CD4-positive, alpha-beta T cell treated with Interleukin-21 for 1 hour (primary cell): ENCODE measurements at places on chromosomes 11 and 22.

GRCh38 chr11:612201-612960 lies 3.4 kb downstream of the IRF7 start:
- peak; percentile 27 for DNase-seq

GRCh38 chr11:32895471-32895870 lies 2.9 kb downstream of the QSER1 start:
- DNase-seq = no peak

- DNase-seq = no peak
Observed at GRCh38 chr11:110072930-110073329, 20.3 kb upstream of the ZC3H12C start.

DNA sequence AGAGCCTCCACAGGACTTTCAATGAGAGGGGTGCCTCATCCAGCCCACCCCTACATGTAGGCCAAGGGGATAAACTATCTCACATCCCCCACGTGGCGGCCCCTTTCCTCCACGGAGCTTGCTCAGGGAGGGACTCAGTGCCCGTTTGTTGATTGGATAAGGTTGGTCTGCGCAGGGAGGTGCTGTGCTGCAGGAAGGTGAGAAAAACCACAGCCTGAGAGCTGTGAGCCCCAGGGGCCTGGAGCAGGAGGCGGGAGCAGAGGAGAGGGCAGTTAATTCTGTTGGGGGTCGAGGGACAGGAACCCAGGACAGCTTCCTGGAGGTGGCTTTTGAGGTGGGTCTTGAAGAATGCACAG lies 31.9 kb upstream of the ATXN10 start:
- no peak for DNase-seq

DNA sequence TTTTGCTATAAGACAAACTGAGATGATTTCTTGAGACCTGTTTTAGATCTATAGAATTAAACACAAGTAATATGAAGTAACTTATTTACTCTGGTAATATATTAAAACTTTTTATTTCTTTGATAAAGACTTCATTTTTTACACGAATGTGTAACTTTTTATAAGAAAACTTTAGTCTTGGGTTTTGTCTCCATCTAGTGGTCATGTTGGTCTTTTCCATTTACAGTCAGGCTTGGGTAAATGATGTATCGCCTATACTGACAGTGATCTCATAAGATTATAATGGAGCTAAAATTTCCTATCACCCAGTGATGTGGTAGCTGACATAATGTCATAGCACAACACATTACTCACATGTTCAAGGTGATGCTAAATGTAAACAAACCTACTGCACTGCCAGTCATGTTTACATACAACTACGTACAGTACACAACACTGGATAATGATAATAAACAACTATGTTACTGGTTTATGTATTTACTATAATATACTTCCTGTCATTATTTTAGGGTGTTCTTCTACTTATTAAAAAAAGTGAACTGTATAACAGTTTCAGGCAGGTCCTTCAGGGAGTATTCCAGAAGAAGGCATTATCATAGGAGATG lies 7.5 kb upstream of the C11orf97 start:
- DNase-seq = peak; percentile 65

DNA sequence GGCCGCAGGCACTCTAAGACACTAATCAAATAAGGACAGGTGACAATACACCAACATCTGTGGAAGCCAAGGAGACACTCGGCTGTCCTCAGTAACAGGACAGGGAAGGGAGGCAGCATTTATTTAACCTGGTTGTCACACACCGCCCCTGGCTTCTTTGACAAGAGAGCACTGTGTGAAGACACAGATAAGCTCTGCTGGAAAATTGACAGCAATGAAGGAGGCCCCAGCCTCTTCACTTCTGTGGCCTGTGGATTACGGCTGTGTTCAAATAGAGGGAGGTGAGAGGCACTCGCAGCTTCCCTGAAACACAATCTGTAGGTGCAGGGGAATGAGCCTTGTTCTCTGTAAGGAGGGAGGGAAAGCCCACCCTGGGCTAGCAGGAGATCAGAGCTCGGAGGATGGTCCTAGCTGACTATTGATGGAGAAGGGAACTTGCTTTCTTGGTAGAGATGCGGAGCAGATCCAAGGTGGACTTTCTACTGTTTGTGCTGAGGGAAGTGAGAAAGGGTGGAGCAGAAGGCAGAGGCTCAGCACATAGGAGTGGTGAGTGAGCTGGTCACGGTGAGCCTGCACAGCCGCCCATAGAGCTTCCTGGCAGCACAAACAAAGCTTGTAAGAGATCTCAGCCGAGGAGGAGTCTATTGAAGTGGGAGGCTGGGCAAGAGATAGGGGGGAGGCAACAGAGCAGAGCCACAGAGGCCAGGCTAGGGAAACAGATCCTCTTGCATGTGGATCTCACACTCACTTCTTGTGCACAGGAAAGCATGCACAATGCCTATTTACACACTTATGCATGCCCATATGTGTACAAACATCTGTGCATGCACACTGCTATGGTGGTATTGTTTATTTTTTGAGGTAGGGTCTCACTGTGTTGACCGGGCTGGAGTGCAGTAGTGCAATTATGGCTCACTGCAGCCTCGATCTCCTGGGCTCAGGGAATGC lies 114.6 kb upstream of the THY1 start:
- DNase-seq = no peak

DNA sequence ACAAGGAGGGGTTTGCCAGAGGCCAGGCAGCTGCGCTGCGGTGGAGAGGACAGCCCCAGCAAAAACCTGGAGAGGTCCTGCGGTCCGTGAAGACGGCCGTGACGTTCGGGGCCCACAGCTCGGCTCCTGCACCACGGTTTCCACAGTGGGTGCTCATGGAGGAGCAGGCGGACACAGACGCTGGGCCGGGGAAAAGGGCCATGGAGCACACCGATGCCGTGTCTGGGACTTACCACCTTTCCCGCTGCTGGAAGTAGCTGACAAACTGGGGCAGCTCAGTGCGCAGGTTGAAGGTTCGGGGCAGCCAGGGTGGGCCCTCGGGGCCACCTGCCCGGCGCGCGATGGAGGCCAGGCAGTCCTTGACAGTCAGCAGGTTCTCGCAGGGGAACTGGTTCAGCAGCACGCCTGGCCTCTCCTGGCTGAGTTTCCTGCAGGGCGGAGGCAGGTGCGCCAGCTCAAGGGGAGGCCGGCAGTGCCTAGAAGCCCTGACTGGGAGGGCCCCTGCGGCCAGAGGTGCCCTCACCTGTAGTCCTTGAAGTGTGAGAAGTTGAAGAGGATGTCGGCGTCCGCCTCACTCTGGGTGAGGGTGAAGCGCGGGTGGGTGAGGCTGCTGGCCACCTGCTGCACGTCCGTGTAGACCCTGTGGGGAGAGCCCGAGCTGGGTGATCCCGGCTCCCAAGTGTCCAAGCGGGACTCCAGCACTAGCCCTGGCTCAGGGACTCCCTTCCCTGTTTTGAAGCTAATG lies 12.8 kb downstream of the TTLL12 start:
- no peak for DNase-seq

- no peak for DNase-seq
Observed at GRCh38 chr11:74138572-74138971, 32.2 kb downstream of the C2CD3 start.

- DNase-seq = peak; percentile 84
Observed at GRCh38 chr22:37623075-37624016, 14.7 kb downstream of the GGA1 start.

DNA sequence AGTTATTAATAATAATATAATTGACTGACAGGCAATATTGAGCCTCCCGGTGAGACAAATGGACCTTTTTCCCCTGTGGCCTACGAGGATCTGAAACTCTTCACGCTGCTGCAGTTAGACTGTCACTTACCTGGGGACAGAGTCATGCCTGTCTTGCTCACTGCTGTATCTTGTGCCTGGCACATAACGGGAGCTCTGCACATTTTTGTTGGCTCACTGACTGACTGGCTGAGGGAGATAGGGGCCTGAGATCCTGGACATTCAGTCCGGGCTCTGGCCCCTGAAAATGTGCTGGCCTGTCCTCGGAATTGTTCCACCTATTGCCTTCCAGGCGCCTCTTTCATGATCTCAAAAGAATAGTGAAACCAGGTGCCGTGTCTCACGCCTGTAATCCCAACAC lies 743 bp upstream of the CD3D start:
- no peak for DNase-seq

DNA sequence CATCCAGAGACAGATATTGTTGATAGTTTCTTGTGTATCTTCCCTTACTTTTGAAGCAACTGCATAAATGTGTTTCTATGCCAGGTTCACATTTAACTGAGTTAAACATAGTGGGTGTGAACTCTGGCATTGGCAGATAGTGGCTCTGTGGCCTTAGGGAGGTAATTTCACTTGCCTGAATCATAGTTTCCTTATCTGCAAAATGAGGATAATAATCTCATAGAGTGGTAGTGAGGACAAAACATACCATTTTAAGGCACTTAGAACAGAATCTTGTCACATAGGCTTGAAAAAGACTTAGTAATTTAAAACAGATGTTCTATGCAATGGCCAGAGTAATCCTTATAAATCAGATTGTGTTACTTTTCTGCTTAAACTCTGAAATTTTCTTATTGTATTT lies 56.4 kb upstream of the SYN3 start:
- DNase-seq = no peak

GRCh38 chr11:71450507-71450906 lies 2.3 kb upstream of the DHCR7 start:
- no peak for DNase-seq

DNA sequence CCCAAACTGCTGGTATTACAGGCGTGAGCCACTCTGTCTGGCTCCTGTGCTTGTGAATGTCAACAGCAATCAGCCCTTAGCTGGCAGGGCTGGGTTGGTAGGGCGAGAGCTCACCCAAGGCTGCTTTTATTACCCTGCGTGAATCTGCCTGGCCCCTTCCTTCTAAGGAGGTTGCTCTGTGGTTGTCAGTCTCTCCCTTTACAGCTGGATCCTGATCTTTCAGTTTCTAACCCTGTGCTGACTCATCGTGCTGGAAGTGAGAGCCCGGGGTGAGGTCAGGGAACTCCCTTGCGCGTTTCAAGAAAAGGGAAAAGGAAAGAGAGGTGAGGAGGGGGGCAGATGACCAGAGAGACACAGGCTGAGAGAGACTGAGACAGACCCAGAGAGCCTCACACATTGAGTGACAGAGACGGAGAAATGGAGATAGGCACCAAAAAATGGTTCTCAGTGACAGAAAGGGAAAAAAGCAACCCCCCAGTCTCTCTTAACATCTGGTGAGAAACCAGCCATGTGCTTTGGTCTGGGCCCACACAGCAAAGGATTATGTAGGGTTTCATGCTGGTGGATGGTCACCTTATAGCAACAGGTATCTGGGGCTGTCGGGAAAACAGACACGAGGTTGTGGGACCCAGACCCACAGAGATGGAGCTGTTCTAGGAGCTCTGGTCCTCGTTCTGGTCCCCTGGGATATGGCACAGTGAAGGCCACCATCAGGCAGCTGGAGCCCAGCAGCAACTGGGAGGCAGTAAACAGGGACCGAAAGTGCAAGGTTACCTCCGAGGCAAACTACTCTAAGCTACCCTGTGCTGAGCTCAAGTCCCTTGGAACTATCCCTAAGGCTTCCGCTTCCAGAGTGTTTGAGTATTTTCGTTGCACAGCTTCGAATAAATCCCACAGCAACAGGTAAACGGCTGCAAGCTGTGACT lies 2.5 kb downstream of the TCN2 start:
- peak; percentile 26 for DNase-seq

DNA sequence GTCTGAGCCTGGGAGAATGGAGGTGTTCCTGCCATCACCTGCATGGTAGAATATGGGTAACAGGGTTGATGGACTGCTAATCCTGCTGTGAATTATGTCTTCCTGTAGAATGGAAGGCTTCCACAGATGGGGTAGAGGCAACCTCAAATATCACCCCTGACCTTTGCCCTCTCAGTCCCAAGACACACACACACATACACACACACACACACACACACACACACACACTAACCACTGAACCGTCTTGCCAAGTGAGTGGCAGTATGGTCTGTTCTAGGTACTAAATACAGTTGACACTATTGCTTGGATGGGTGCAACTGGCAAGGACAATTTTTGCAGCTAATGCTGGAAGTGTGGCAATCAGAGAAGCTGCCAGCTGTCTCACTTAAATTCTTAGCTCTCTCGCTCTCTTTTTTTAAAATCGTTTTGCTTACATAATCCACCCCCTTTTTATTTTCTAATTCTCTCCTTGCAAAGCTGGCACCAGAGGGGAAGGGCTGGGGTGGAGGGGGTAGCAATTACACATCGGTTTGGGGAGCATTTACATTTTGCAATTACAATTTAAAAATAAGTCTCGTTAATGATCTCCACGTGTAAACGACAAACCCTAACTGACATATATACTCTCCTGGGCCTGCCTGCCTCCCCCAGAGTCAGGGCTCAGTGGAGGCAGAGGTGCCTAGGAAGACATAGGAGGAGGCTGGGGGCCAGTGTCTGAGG lies 162.6 kb downstream of the FEZ1 start:
- no peak for DNase-seq

- no peak for DNase-seq
Observed at GRCh38 chr22:40694411-40694810, 15.1 kb downstream of the MCHR1 start.

DNA sequence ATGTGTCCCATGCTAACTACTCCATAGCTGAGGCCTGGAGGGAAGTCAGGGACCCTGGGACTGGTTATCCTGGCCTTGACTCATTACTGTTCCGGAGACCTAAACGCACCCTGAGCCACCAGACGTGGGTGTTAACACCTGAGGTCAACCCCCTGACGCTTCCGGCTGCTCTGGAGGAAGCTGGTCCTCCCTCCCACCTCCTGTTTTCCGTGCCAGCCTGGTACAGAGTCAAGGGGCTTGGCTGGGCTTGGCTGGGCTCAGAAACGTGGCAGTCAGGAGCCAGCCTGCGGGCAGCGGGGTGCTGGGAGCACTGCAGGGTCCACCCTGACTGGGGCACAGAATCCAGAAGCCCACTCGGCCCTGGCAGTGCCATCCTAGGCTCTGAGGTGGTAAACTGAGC lies 2.6 kb downstream of the TMPRSS4 start:
- peak; percentile 25 for DNase-seq

- peak; percentile 6 for DNase-seq
Observed at GRCh38 chr22:32880893-32881596, 79.5 kb downstream of the TIMP3 start.

DNA sequence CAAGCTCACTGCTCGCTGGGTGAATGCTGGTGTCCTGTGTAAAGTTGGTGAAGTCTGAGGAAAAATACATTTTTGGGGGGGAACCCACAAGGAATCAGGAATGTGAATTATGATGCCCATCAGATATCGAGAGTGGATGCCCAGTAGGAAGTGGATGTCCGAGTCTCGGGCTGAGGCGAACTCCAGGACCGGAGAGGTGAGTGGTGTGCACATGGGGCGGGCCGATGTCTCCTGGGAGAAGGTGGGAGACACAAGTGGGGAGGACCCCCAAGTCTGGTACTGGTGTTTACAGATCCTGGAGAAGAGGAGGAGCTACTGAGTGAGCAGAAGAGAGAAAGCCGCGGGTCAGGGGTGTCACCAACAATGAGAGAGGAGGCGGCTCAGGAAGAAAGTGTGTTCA lies 19.2 kb upstream of the APOBEC3A start:
- DNase-seq = no peak

GRCh38 chr11:110095554-110095953 lies 2.4 kb downstream of the ZC3H12C start:
- DNase-seq = no peak

- no peak for DNase-seq
Observed at GRCh38 chr11:90438069-90438468, 215.2 kb upstream of the CHORDC1 start.

DNA sequence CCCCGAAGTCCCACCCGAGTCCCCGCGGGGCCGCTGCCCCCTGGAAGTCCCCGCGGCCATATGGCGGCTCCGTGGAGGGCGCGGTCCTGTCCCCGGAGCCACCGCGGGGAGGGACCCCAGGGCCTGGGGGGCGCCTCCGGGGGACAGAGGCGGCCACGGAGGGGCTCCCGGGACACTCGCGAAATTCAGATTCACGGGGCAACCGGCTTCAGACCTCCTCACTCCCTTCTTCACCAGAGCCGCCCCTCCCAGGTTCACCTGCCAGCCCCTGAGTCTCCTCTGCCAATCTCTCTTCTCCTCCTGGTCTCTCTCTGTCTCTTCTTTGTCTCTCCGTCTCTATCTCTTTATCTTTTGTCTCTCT lies 28.2 kb upstream of the TOLLIP start:
- DNase-seq = peak; percentile 9
